ENCODE measurements at places on chromosomes 11 and 22. TPM values are rescaled to one million over a fixed set of nuclear protein-coding genes. Genes with fewer than 3 reads are reported as not detected.

GRCh38 chr11:118587952-118588351 is 15.7 kb downstream of the ARCN1 start:
- no peak for DNase-seq

Gene MRGPRF
- total RNA-seq: not detected

- DNase-seq: no peak
These were observed 26.9 kb downstream of the SIK3 start for GRCh38 chr11:117071344-117071787.

- DNase-seq: no peak
These were observed 99.6 kb upstream of the GRAMD1B start for GRCh38 chr11:123330471-123330870.

All from Karpas-422 (cell line).